ENCODE measurements at places on chromosomes 2 and 18.

DNA sequence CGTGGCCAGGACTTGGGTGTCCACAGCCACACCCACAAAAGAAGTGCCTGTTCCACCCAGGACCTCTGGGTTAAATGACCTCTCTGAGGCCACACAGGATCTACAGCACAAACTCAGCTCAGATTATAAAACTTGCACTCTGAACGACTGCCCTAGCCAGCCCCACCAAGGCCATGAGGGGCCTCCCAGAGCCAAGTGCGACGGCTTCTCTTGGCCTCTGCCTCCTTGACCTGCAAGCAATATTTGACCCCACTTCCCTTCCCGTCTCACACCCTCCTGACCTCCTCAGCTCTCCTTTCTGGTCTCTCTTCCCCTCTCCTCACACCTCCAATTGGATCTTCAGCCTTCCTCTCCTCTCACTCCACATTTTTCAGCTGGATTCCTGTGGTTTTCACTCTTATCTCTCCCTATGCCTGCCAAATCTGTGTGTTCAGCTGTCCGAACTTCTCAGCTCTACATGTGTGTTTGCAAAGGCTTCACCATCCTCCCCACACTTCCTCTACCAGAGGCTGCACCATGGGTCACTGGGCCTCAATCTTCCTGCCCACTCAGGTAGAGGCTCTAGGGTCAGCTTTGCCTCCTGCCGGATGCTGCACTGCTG is 25.3 kb upstream of the STEAP3 start:
- DNase-seq = no peak

GRCh38 chr2:73920577-73921545 is 5.8 kb upstream of the DGUOK start:
- DNase-seq = no peak

DNA sequence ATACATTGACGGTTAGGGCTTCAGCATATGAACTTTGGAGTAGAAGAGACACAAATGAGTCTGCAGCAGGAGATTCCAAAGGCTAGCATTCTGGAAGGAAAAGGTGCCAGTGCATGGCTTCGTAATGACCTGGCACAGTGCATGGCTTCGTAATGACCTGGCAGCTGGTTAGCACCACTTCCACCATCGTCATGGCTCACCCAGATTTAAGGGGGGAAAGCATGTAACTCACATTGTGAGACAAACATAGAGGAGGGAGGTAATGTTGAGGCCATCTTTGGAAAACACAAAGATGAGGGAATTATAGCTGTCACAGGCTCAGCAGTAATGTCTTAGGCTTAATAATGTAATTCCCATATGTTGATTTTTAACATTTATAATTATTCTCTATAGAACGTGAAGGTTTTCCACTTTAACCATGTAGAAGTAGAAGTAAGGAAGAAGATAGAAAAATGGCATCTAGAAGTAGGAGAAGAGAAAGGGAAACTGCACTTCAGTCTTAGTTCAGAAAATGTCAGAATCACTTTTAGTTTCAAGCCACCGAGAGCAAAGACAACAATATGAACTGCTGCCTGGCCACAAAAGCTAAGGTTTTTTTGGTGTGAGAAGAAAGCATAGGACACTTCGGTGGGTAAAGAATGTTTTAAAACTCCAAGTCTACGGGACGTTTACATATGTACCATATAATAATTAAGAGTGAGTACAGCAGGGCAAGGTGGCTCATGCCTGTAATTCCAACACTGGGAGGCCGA is 6.8 kb upstream of the STK25 start:
- DNase-seq = no peak

DNA sequence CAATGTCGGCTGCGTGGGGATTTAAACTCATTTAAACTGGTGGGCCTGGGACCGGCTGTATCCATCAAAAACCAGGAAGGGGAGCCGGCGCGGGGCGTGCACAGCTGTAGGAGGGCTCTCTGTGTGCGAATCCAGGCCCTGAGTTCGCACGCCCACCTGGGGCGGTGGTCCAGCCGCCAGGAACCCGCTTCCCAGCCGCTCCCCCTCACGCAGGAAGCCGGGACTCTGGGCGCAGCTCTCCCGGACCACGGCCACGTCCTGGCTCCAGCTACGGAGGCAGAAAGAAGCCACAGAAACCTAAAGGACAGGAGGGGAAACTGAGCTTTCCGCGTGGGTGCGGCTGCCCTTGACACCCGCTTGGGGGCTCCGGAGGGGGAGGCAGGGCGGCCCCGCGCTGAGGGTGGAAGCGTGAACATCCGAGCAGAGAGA is 80.6 kb downstream of the GFPT1 start:
- DNase-seq = no peak

GRCh38 chr18:66749030-66749429 is 145.1 kb upstream of the CDH19 start:
- DNase-seq = no peak

GRCh38 chr18:47427923-47428637 is 176.6 kb upstream of the SKOR2 start:
- DNase-seq = no peak

DNA sequence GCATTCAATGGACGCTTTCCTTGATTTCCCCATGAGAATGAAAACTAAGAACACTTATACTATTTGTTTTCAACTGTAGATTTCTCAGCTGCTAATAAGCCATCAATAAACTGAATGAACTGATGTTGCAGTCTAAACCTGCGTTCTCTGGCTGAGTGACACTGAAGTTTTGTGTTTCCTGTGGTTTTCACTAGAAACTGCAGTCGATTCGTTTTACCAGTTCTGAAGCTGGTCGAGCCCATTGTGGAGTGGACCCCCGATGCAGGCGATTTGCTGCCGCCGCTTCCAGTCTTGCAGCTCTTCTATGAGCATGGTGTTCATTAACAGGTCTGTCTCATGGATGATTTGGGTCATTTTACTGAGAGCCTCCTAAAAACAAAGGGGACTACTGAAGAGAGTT is 50.6 kb upstream of the STAT1 start:
- no peak for DNase-seq

- DNase-seq = no peak
Observed at GRCh38 chr2:223088866-223089265, 36.9 kb downstream of the KCNE4 start.

DNA sequence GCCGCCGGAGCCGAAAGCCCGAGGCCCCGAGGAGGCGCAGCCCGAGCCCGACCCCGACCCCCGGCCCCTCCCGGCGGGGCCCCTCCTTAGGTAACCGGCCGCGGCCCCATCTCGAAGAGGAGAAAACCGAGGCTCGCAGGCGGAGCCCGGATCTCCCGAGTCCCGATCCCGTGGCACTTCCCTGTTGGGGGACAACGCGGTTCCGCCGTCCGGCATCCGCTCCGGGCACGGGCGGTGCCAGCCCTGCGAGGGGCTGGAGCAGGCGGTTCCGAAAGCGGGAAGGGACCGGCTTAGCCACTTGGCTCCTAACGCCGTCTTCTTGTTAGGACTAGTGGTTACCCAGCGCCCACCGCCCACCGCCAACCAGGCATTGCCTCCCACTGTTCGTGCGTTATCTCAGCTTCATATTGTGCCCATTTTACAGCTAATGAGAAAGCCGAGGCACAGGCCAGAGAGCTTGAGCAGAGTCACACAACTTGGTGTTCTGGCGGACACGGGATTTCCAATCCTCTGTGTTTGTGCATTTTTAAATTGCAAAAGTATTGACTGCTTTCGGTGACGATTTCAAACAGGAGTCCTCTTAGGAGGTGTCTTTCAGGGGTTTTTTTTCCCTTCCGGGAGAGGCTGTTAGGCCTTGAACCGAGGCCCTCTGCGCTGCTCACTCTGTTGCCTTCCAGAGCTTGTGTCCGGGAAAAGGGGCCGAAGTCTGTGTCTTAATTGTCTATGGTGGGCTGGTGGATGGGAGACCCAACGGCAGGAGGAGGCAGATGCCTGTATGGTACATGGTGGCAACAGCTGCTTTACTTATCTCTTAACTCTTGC is 562 bp downstream of the CENPA start:
- DNase-seq = no peak

DNA sequence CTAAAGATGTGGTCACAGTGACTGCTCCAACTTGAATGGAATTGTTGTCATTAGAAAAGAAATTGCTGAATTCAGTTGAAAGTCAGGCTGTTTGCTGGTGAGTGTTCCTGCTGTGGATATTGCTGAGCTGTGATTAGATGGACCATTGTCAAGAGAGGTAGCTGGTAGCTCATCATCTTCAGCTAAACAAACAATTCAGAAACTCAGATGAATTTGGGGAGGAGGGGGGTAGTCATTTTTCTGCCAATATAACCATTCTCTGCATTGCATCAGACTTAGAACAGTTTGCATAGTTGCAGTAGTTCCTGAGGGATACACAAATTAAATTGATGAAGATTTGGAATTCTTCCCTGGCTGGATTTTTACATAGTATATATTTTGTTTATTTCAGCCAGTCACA is 108.3 kb downstream of the MTCL1 start:
- no peak for DNase-seq

GRCh38 chr2:159030674-159031380 is 62.4 kb downstream of the TANC1 start:
- no peak for DNase-seq

DNA sequence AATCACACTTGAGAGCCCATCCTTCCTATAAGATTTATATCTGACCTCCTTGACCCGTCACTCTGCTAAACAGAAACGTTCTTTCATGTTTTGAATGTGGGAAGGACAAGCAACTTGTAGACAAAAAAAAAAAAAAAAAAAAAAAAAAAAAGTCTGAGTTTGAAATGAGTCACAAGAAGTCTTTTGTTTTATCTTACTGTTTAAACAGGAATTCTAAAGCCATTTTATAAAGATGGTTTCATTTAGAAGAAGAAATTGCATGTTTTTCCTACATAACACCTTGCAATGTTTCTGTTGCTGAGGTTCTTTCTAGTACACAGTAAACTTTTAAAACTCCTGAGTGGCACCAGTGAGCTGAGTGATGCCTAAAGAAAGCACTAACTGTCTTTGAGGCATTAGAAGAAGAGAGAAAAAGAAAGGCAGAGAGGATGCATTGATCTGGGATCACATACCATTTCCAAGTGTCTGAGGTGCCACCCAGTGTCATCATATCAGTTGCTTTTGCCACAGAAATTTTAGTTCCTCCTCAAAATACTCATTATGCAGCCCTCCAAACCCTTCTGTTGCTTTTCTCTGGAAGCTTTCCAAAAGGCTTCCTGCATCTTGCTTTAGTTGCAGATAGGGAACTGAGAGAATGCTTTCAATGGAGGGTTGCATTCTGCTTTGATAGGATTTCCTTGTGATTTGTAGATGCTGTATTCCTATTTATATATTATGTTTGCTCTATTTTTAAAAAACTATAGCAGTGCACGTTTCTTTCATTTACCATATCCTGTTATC is 69.1 kb downstream of the ACVR2A start:
- DNase-seq = no peak

DNA sequence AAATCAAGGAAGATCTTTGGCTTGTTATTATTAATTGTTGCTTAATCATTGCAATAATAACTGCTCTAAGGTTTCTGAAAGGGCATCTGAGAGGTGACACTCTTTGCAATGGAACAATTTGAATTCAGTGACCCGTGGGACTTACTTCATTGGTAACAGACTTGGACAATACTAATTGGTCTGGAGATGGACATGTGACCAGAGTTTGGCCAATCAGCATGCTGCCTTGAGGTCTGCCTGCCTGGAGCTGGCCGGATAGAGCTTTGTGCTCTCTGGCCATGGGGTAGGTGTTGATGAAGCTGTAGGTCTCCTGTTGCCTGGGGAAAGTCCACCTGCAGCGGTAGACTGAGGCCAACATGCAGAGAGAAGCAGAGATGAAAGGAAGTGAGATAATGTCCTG is 24.0 kb upstream of the VPS4B start:
- DNase-seq = no peak

GRCh38 chr2:85053802-85054201 is 79.4 kb upstream of the TCF7L1 start:
- no peak for DNase-seq

DNA sequence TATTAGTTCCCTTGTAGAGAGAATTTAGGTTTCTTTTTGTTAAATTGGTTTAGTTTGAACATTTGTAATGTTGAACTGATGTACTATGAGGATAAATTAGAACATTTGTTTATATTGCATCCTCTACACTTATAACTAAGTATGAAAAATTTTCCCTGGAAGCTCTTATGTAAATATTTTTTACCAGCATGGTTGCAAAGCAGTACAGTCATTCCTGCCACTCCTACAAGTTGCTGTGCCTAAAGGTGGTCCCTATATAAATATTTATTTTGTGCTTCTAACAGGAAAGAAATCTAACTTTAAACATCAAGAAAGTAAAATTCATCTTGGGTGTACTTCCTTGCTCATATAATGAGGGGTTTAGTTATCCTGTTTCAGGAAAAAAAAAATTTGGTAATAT is 14.2 kb downstream of the TWSG1 start:
- no peak for DNase-seq

- DNase-seq = no peak
Observed at GRCh38 chr18:48460929-48461583, 51.9 kb upstream of the ZBTB7C start.

- DNase-seq = no peak
Observed at GRCh38 chr2:16140771-16141640, 200.7 kb downstream of the MYCN start.

DNA sequence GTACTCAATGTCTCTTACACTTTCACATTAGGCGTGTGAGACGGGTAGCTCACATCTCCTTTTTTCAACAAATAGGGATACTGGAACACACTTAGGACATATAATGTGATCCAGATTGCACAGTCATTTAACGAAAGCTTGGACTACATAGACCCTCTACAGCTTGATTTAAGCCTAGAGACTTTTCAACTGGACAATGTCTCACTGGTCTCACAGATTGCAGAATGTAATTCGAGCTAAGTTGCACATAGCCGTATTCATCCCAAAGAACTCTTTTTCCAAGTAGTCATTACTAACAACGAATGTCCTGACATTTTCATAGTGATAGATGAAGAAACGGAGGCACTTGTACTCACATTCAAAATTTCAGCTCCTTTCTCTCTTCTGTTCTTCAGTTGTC is 612.1 kb downstream of the ZEB2 start:
- no peak for DNase-seq

DNA sequence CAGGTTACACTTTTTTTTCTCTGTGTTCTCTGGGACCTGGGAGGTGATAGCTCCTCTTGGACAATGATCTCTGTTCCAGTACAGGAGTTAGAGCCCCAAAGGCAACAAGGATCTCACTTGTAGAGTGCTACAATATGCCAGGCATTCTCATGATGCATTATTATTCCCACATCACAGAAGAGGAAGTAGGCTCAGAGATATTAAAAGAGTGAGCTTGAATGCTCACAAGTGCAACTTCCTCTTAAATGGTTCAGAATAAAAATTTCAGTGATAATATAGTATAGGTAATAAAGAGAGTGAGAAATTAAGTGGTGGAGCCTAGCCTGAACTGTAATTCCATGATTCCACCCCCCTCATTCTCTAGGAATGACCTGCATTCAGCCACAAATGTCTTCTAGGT is 21.4 kb downstream of the POLE4 start:
- DNase-seq = no peak

- peak; percentile 8 for DNase-seq
Observed at GRCh38 chr2:50401772-50402653, 629.9 kb downstream of the NRXN1 start.

DNA sequence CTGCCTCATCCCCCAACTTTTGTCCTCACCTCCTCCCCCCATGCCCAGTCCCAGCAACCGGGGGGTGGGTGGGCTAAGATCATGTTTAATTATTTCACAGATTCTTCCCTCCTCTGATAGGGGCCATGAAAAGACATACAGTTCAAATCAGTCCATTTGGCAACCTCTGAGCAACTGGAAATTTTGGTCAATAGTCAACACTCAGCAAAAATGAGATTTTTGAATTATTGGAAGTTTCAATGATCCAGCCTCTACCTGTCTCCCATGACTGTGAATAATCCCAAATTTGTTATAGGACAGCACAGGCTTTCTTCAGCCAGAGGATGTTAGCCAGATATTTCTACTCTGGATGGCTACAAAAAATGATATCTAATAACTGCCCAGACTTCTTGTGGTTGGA is 549.9 kb downstream of the TNS1 start:
- DNase-seq = no peak

- DNase-seq = no peak
Observed at GRCh38 chr2:66960161-66960560, 437.0 kb upstream of the ETAA1 start.
